ENCODE measurements at places on chromosomes 11 and 22. TPM values are rescaled to one million over a fixed set of nuclear protein-coding genes. Genes with fewer than 3 reads are reported as not detected.

RAB39A gene
- 0.83 TPM for total RNA-seq

MRGPRX4 gene
- not detected for total RNA-seq

WNT11 gene
- 0.88 TPM for total RNA-seq

CSTPP1 gene
- 33.1 TPM for total RNA-seq

GAS2L1 gene
- total RNA-seq = 26.4 TPM

SHANK3 gene
- total RNA-seq = 5.4 TPM

CECR2 gene
- total RNA-seq = 0.06 TPM

SMIM35 gene
- not detected for total RNA-seq

MYBPC3 gene
- total RNA-seq = 0.10 TPM

OR8G5 gene
- total RNA-seq = not detected

IGLL5 gene
- total RNA-seq = not detected

CTSW gene
- total RNA-seq = not detected

ENDOD1 gene
- total RNA-seq = 15.3 TPM

SSRP1 gene
- total RNA-seq = 227 TPM

DNHD1 gene
- 3.5 TPM for total RNA-seq

ZNF70 gene
- total RNA-seq = 1.2 TPM

CLNS1A gene
- total RNA-seq = 186 TPM

BLID gene
- total RNA-seq = not detected

RBMXL2 gene
- not detected for total RNA-seq

TMEM45B gene
- not detected for total RNA-seq

SLC22A8 gene
- not detected for total RNA-seq

NCAM1 gene
- not detected for total RNA-seq

NXPE2 gene
- not detected for total RNA-seq

C11orf87 gene
- 0.01 TPM for total RNA-seq

NCF4 gene
- total RNA-seq = not detected

H19 gene
- 8.8 TPM for total RNA-seq

FGF3 gene
- total RNA-seq = not detected

OR2AG1 gene
- total RNA-seq = not detected

MS4A14 gene
- not detected for total RNA-seq

UBQLNL gene
- not detected for total RNA-seq

CCDC157 gene
- 2.9 TPM for total RNA-seq

TP53I11 gene
- 46.6 TPM for total RNA-seq

RFPL2 gene
- 0.19 TPM for total RNA-seq

AGBL2 gene
- 1.4 TPM for total RNA-seq
